ENCODE measurements at places on chromosomes 5 and 9. TPM values are rescaled to one million over a fixed set of nuclear protein-coding genes. Genes with fewer than 3 reads are reported as not detected.

The MTAP gene
- 32.1 TPM for total RNA-seq

The F2RL1 gene
- total RNA-seq, result 9.2 TPM

The IGFBPL1 gene
- total RNA-seq, result not detected

The GCNT1 gene
- 4.2 TPM for total RNA-seq

The BHMT2 gene
- 0.89 TPM for total RNA-seq

GRCh38 chr9:137742698-137743097 is 123.9 kb downstream of the EHMT1 start:
- no peak for DNase-seq
- no peak overlapping the region for H3K27ac ChIP-seq
- peaks cover 7% of the 10 kb centered on the region for H3K4me1 ChIP-seq
- H3K4me3 ChIP-seq, result no peak overlapping the region
- H3K27me3 ChIP-seq, result no peaks in the 10 kb centered on the region
- peaks cover 19% of the 10 kb centered on the region for H3K36me3 ChIP-seq

- H3K4me3 ChIP-seq, result no peak overlapping the region
- DNase-seq, result no peak
- H3K27me3 ChIP-seq, result no peaks in the 10 kb centered on the region
These were observed 591.5 kb downstream of the RAB3C start for GRCh38 chr5:59174248-59174844.

DNA sequence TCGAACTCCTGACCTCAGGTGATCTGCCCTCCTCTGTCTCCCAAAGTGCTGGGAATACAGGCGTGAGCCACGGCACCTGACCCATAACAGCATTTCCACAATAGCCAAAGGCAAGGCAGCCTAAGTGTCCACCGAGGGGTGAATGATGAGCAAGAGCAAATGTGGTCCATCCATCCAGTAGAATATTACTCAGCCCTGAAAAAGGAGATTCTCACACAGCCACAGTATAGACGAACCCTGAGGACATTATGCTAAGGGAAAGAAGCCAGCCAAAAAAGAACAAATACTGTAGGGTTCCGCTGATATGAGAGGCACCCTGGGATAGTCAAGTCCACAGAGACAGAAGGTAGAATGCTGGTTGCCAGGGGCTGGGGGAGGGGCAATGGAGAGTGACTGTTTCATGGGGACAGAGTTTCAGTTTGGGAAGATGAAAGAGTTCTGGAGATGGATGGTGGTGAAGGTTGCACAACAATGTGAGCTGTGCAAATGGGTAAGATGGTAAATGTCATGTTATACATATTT is 7.0 kb downstream of the LAMC3 start:
- no peaks in the 10 kb centered on the region for H3K27me3 ChIP-seq
- no peak overlapping the region for H3K4me3 ChIP-seq
- H3K36me3 ChIP-seq, result no peaks in the 10 kb centered on the region
- no peak overlapping the region for H3K27ac ChIP-seq
- DNase-seq, result no peak

GRCh38 chr9:36306471-36307306 is 48.4 kb upstream of the GNE start:
- no peak for DNase-seq
- H3K4me3 ChIP-seq, result no peak overlapping the region
- H3K36me3 ChIP-seq, result no peaks in the 10 kb centered on the region
- no peaks in the 10 kb centered on the region for H3K4me1 ChIP-seq

- no peak overlapping the region for H3K4me3 ChIP-seq
- H3K27ac ChIP-seq, result no peak overlapping the region
- H3K27me3 ChIP-seq, result no peaks in the 10 kb centered on the region
These were observed 8.3 kb upstream of the CCNO start for GRCh38 chr5:55241746-55242145.

DNA sequence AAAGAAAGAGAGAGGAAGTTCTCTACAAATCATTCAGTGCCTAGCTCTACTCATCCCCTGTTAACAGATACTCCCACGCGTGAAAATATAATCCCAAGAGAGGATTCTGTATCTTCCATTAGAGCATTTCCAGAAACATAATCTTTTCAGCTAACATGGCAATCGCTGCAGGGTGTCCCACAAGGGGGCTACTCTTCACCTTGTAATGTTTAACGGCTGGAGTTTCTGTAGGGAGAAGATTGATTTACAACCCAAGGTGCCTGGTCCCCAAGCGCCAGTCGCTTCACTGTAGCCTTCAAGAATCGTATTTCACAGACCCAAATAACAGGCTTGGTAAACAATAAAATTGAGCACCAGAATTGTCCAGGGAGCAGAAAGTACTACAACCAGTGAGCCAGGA is 318.7 kb downstream of the TLE1 start:
- no peak for DNase-seq
- no peaks in the 10 kb centered on the region for H3K36me3 ChIP-seq
- no peaks in the 10 kb centered on the region for H3K4me1 ChIP-seq

GRCh38 chr5:104915226-104915625 is 1352.6 kb upstream of the NUDT12 start:
- no peaks in the 10 kb centered on the region for H3K36me3 ChIP-seq
- DNase-seq, result no peak
- no peaks in the 10 kb centered on the region for H3K4me1 ChIP-seq
- no peak overlapping the region for H3K27ac ChIP-seq
- no peak overlapping the region for H3K4me3 ChIP-seq
- H3K27me3 ChIP-seq, result no peaks in the 10 kb centered on the region

Measured in upper lobe of left lung (tissue), 6 donors.